A549 treated with ZK216348 at 1 μM for 4 hours (cell line): ENCODE measurements at places on chromosomes 16 and 17. TPM values are rescaled to one million over a fixed set of nuclear protein-coding genes. Genes with fewer than 3 reads are reported as not detected.

ADAT1 gene
- 25.9 to 39.9 TPM (median 38.3 TPM) in 5 replicates for total RNA-seq

CCL4L2 gene
- not detected in 5 replicates for total RNA-seq

PFAS gene
- 25.9 to 60.8 TPM (median 51.2 TPM) in 5 replicates for total RNA-seq

KRTAP4-3 gene
- not detected in 5 replicates for total RNA-seq

NME2 gene
- total RNA-seq = 1,269 to 2,012 TPM (median 1,784 TPM) in 5 replicates

FN3KRP gene
- 60.6 to 70.3 TPM (median 66.1 TPM) in 5 replicates for total RNA-seq

HS3ST4 gene
- total RNA-seq = not detected in 5 replicates

ACSM2B gene
- total RNA-seq = not detected in 5 replicates

KRTAP4-5 gene
- not detected in 5 replicates for total RNA-seq

SALL1 gene
- total RNA-seq = 0.07 to 0.58 TPM (median 0.51 TPM) in 5 replicates

CCR7 gene
- 0.88 to 1.3 TPM (median 1.2 TPM) in 5 replicates for total RNA-seq

CIBAR2 gene
- not detected in 5 replicates for total RNA-seq

CAPNS2 gene
- total RNA-seq = not detected in 5 replicates

LYRM9 gene
- total RNA-seq = 1.0 to 2.1 TPM (median 1.5 TPM) in 5 replicates

ABCA6 gene
- total RNA-seq = not detected in 5 replicates

RPH3AL gene
- 22.5 to 39.4 TPM (median 30.4 TPM) in 5 replicates for total RNA-seq

TVP23A gene
- 0.06 to 0.21 TPM in 2 of 5 replicates, not detected in the others for total RNA-seq

WFDC1 gene
- not detected in 5 replicates for total RNA-seq

ABCA9 gene
- not detected in 5 replicates for total RNA-seq

ABCC11 gene
- total RNA-seq = 0.12 to 0.22 TPM (median 0.17 TPM) in 4 of 5 replicates, not detected in the other

ASPA gene
- total RNA-seq = not detected in 5 replicates
